Natural killer cell treated with Interleukin-12 subunit alpha and Interleukin-12 subunit beta and Interleukin-15 and Interleukin-18, amount 100 ng/mL, for 72 hours (primary cell): ENCODE measurements at places on chromosomes 11 and 22. TPM values are rescaled to one million over a fixed set of nuclear protein-coding genes. Genes with fewer than 3 reads are reported as not detected.

GRCh38 chr11:69383372-69384250, 89.7 kb downstream of the MYEOV start:
- H3K27me3 ChIP-seq: no peaks in the 10 kb centered on the region
- peaks cover 5% of the 10 kb centered on the region for H3K4me1 ChIP-seq
- no peak for DNase-seq
- H3K36me3 ChIP-seq: peaks cover 15% of the 10 kb centered on the region
- no peak overlapping the region for H3K4me3 ChIP-seq
- H3K27ac ChIP-seq: no peak overlapping the region

DNA sequence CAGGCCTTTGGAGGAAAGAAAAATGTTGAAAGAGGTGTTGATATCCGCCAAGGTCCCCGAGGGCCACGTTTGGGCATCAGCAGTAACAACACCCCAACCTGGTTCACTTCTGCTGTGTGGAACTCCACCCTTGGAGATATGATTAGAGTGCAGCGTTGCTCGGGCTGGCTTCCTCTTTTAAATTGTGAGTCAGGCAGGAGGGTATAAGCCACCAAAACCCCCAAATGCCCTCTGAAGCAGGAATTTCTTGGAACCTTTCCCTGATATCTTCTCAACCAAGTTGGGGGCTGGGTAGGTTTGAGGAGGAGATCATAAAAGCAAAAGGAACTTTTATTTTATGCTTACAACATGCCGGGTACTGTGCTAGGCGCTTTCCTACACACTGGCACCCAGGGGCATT, 6.4 kb upstream of the C11orf96 start:
- no peak for DNase-seq
- peaks cover 20% of the 10 kb centered on the region for H3K27me3 ChIP-seq
- H3K4me3 ChIP-seq: no peak overlapping the region
- peaks cover 2% of the 10 kb centered on the region for H3K4me1 ChIP-seq

DNA sequence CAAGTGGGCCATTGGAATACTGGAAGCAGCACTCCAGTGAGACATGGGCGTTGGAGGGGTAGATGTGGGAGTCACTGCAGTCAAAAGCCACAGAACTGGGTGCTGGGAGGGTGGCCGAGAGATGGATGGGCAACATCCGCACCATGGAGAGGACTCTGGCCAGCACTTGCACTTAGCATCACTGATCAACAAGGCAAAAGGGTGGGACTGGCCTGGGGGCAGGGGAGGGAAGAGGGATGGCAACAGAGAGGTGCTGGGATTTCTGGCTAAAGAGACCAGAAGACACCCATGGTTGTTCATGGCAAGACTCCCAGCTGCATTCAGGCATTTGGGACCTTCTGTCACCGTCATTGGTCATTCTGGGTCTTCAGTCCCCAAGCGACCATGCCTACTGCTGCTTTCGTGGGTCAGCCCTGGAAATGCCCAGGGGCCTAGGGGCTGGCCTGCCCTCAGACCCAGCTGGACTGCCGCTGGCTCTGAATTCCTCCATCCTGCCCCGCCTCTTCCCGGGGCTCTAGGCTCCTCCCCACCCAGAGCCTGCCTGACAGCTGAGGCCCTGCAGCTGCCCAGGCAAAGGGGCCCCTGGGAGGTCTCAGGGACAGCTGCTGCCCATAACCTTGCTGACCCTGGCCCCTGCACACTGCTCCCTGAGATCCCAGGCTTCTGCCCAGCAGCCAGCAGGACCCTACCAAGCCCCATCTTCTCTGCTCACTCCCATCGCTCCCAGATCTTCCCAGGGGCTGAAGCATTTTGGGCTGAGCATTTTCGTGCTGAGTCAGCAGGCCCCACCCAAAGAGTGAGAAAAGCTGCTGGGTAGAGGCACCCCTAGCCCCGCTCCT, 13.0 kb upstream of the CDC42EP2 start:
- no peak overlapping the region for H3K4me3 ChIP-seq
- no peak overlapping the region for H3K27ac ChIP-seq
- DNase-seq: no peak
- H3K4me1 ChIP-seq: no peaks in the 10 kb centered on the region
- no peaks in the 10 kb centered on the region for H3K36me3 ChIP-seq

DNA sequence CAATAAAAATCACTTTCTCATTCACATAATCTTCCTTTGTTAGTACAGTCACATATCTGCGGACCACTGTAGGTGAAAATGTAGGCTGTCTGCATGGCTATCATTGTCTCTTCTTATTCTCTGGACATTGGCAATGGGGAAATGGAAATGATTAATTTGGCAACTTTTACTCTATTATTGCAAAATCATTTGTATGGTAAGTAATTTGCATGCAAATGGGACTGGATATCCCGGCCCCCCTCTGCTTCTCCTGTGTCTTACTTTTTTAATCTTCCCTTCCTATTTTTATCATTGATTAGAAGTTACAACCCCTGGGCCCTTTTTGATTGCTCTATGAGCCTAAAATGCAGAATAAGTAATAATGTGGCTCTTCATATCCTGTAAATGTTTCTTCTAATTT, 6.0 kb downstream of the GRK3 start:
- peaks cover 7% of the 10 kb centered on the region for H3K4me1 ChIP-seq
- peaks cover 59% of the 10 kb centered on the region for H3K27me3 ChIP-seq
- no peak overlapping the region for H3K4me3 ChIP-seq
- H3K27ac ChIP-seq: no peak overlapping the region
- no peak for DNase-seq
- peaks cover 3% of the 10 kb centered on the region for H3K36me3 ChIP-seq

DNA sequence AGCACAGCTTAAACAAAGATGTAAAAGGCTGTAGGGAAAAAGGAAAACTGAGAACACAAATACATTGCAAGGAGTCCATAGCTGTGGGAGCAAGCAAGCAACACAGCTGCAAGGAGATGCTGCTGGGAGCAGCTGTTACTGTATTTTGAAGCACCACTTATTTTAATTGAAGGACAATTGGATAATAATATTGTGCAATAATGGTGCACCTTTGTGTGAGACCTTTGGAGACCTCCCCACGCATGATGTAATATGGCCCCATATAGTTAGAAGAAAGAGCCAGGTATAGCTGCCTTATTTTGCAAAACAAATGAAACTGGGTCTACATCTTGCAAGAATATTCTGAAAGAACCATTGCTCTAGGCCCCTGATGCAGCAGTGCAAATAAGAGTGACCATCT, 191.1 kb upstream of the KIRREL3 start:
- no peaks in the 10 kb centered on the region for H3K36me3 ChIP-seq
- DNase-seq: no peak
- H3K27me3 ChIP-seq: peaks cover 9% of the 10 kb centered on the region
- no peaks in the 10 kb centered on the region for H3K4me1 ChIP-seq
- H3K4me3 ChIP-seq: no peak overlapping the region

GRCh38 chr22:37162221-37163095, 12.7 kb upstream of the IL2RB start:
- H3K4me1 ChIP-seq: peaks cover 86% of the 10 kb centered on the region
- no peaks in the 10 kb centered on the region for H3K36me3 ChIP-seq
- no peaks in the 10 kb centered on the region for H3K27me3 ChIP-seq
- peak overlapping the region; percentile 77 for H3K4me3 ChIP-seq

- H3K4me3 ChIP-seq: no peak overlapping the region
- peaks cover 3% of the 10 kb centered on the region for H3K27me3 ChIP-seq
- no peaks in the 10 kb centered on the region for H3K36me3 ChIP-seq
- no peaks in the 10 kb centered on the region for H3K4me1 ChIP-seq
- H3K27ac ChIP-seq: no peak overlapping the region
Measured at GRCh38 chr11:135006800-135007199, 594.8 kb upstream of the B3GAT1 start.

DNA sequence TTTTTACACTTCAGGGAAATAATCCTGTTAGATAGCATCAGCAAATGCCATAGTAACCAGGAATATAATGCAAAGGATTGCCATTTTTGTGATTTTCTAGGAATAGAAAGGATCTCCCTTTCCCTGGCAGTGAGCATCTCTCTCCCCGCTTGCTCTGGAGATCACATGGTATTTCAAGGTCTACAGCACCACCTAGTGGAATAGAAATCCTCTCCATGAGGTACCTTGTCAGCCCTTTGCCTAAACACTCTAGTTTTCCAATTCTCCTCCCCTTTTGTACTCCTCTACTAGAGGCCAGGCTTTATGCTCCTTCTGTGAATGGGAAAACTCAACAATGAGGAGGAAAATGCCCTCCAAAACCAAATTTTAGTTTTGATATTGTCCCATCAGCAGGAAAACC, 78.4 kb downstream of the XRRA1 start:
- no peaks in the 10 kb centered on the region for H3K4me1 ChIP-seq
- H3K4me3 ChIP-seq: no peak overlapping the region
- H3K27me3 ChIP-seq: no peaks in the 10 kb centered on the region
- no peak overlapping the region for H3K27ac ChIP-seq
- H3K36me3 ChIP-seq: peaks cover 68% of the 10 kb centered on the region
- no peak for DNase-seq

- no peak overlapping the region for H3K4me3 ChIP-seq
- DNase-seq: no peak
- no peak overlapping the region for H3K27ac ChIP-seq
- peaks cover 33% of the 10 kb centered on the region for H3K4me1 ChIP-seq
Measured at GRCh38 chr11:68333173-68333572, 20.8 kb downstream of the LRP5 start.

DNA sequence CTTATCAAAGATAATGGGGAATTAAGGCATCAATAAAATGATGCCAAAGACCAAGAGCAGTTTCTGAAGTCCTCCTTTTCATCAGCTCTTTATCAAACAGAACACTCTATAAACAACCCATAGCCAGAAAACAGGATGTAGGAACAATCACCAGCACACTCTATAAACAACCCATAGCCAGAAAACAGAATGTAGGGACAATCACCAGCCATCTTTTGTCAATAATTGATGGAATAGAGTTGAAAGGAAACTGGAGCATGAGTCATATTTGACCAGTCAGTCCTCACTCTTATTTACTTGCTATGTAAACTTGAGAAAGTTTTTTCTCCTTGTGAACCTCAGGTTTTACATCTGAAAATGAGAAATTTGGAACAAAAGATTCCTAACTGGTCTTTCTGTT, 10.0 kb downstream of the MS4A2 start:
- H3K27ac ChIP-seq: no peak overlapping the region
- no peaks in the 10 kb centered on the region for H3K36me3 ChIP-seq
- DNase-seq: no peak
- H3K27me3 ChIP-seq: peaks cover 7% of the 10 kb centered on the region

GRCh38 chr11:65655570-65656332, 7.0 kb downstream of the RELA start:
- H3K27ac ChIP-seq: peak overlapping the region; percentile 45
- peaks cover 28% of the 10 kb centered on the region for H3K36me3 ChIP-seq
- DNase-seq: no peak
- H3K4me1 ChIP-seq: peaks cover 76% of the 10 kb centered on the region

- H3K4me1 ChIP-seq: no peaks in the 10 kb centered on the region
- H3K27me3 ChIP-seq: no peaks in the 10 kb centered on the region
- H3K4me3 ChIP-seq: no peak overlapping the region
- H3K27ac ChIP-seq: no peak overlapping the region
- DNase-seq: no peak
Measured at GRCh38 chr11:27025957-27026733, 14.5 kb upstream of the BBOX1 start.

DNA sequence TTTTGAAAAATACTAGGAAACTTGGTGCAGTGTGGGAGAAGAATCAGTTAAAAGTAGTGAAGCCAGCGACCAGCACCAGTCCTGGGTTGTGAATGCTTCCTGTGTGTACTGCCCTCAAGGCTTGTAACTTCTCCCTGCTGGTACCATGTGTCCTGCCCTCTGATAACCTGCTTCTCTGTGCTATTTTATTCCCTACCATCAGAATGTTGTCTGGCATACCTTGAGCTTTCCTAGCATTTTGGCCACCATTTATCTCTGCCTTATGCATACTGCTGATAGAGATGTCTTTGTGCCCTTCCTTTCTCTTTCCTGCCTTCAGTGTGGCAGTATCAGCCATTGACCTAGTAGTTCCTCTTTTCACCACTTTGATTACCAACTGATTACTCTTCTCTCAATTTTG, 2.0 kb downstream of the GTF2H1 start:
- H3K36me3 ChIP-seq: peaks cover 13% of the 10 kb centered on the region
- no peak for DNase-seq
- H3K4me1 ChIP-seq: peaks cover 67% of the 10 kb centered on the region
- H3K4me3 ChIP-seq: peak overlapping the region; percentile 90

- H3K4me1 ChIP-seq: peaks cover 61% of the 10 kb centered on the region
- peak overlapping the region; percentile 98 for H3K27ac ChIP-seq
- no peak for DNase-seq
- H3K27me3 ChIP-seq: no peaks in the 10 kb centered on the region
Measured at GRCh38 chr11:58580311-58580710, 1.4 kb downstream of the ZFP91 start.

- no peak overlapping the region for H3K4me3 ChIP-seq
- H3K27me3 ChIP-seq: no peaks in the 10 kb centered on the region
- H3K27ac ChIP-seq: no peak overlapping the region
- DNase-seq: no peak
- H3K4me1 ChIP-seq: no peaks in the 10 kb centered on the region
- H3K36me3 ChIP-seq: no peaks in the 10 kb centered on the region
Measured at GRCh38 chr11:100584201-100584985, 102.7 kb upstream of the ARHGAP42 start.

DNA sequence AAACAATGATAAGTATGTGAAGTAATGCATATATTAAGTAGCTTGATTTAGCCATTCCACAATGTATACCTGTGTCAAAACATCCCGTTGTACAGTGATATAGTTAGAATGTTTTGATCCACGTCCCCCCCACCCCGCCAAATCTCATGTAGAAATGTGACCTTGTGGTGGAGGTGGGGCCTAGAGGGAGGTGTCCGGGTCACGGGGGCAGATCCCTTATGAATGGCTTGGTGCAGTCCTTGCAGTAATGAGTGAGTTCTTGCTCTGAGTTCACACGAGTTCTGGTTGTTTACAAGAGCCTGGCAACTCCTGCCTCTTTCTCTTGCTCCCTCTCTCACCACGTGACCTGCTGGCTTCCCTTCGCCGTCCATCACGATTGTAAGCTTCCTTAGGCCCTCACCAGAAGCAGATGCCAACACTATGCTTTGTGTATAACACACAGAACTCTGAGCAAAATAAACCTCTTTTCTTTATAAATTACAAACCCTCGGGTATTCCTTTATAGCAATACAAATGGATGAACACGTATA, 41.6 kb downstream of the FANCF start:
- H3K27me3 ChIP-seq: peaks cover 2% of the 10 kb centered on the region
- no peaks in the 10 kb centered on the region for H3K36me3 ChIP-seq
- no peak overlapping the region for H3K4me3 ChIP-seq
- H3K27ac ChIP-seq: no peak overlapping the region
- DNase-seq: no peak
- no peaks in the 10 kb centered on the region for H3K4me1 ChIP-seq

- H3K27me3 ChIP-seq: peaks cover 5% of the 10 kb centered on the region
- no peaks in the 10 kb centered on the region for H3K4me1 ChIP-seq
- H3K36me3 ChIP-seq: no peaks in the 10 kb centered on the region
- no peak overlapping the region for H3K4me3 ChIP-seq
- H3K27ac ChIP-seq: no peak overlapping the region
Measured at GRCh38 chr11:93984936-93985335, 36.2 kb upstream of the HEPHL1 start.

GRCh38 chr11:121321614-121322243, 29.2 kb downstream of the SC5D start:
- H3K36me3 ChIP-seq: no peaks in the 10 kb centered on the region
- H3K4me1 ChIP-seq: peaks cover 12% of the 10 kb centered on the region
- H3K4me3 ChIP-seq: no peak overlapping the region
- peaks cover 16% of the 10 kb centered on the region for H3K27me3 ChIP-seq

Gene C22orf42
- total RNA-seq: not detected

Gene GLYAT
- total RNA-seq: not detected

Gene BCO2
- total RNA-seq: 1.4 TPM

Gene NXPE4
- not detected for total RNA-seq

Gene GAS2L1
- total RNA-seq: 0.43 TPM

Gene WT1
- total RNA-seq: not detected

Gene ANO9
- total RNA-seq: 2.4 TPM

Gene APOL6
- total RNA-seq: 142 TPM
